ENCODE measurements at places on chromosomes 7 and 10. TPM values are rescaled to one million over a fixed set of nuclear protein-coding genes. Genes with fewer than 3 reads are reported as not detected.

Gene CAMK1D
- 1.2 TPM for total RNA-seq

Gene UBTD1
- 25.9 TPM for total RNA-seq

Gene PON1
- not detected for total RNA-seq

Gene TMEM176A
- 1.2 TPM for total RNA-seq

Gene CALHM3
- total RNA-seq, result not detected

Gene CAV2
- total RNA-seq, result 192 TPM

Gene VSTM2A
- not detected for total RNA-seq

Gene C10orf53
- total RNA-seq, result not detected

Gene ATG9B
- not detected for total RNA-seq

Gene WNT8B
- total RNA-seq, result not detected

Gene ELOVL3
- not detected for total RNA-seq

Gene BUB3
- total RNA-seq, result 142 TPM

Gene TAS2R3
- not detected for total RNA-seq

Gene HTRA1
- 49.6 TPM for total RNA-seq

Gene ASZ1
- not detected for total RNA-seq

Gene KLF14
- not detected for total RNA-seq

Gene LRRC18
- total RNA-seq, result not detected

Gene RNF148
- total RNA-seq, result not detected

Gene SUGCT
- total RNA-seq, result 5.0 TPM

Gene C7orf57
- total RNA-seq, result 0.18 TPM

Gene AKR1C8
- total RNA-seq, result not detected

Gene SPDYE8
- total RNA-seq, result not detected

Gene FAM131B
- 1.2 TPM for total RNA-seq

Gene SFRP5
- not detected for total RNA-seq

Gene PRRT4
- total RNA-seq, result not detected

Gene KLLN
- total RNA-seq, result 0.71 TPM

Gene INA
- 1.7 TPM for total RNA-seq

Gene ZNF777
- 9.8 TPM for total RNA-seq

Gene CAMK2B
- not detected for total RNA-seq

Gene TRIM50
- total RNA-seq, result not detected

Gene MNX1
- total RNA-seq, result not detected

Gene FRG2B
- not detected for total RNA-seq

Gene GNGT1
- not detected for total RNA-seq

Gene TAS2R4
- total RNA-seq, result not detected

Gene PTPRZ1
- not detected for total RNA-seq

Gene ENTPD1
- total RNA-seq, result not detected

Gene MLLT10
- total RNA-seq, result 15.6 TPM

Gene PRPS1L1
- not detected for total RNA-seq

Gene SPDYE16
- total RNA-seq, result not detected

Gene ADCYAP1R1
- not detected for total RNA-seq

Gene ACSM6
- total RNA-seq, result not detected

Gene VIPR2
- total RNA-seq, result not detected

Gene ASB10
- total RNA-seq, result not detected
